ENCODE measurements at places on chromosomes 5 and 9. TPM values are rescaled to one million over a fixed set of nuclear protein-coding genes. Genes with fewer than 3 reads are reported as not detected.

The TAF11L10 gene
- not detected for total RNA-seq

The HK3 gene
- 1.3 TPM for total RNA-seq

The CDX1 gene
- not detected for total RNA-seq

The DMRT3 gene
- total RNA-seq = not detected

The SCGB3A2 gene
- not detected for total RNA-seq

The SLC1A3 gene
- 1.9 TPM for total RNA-seq

The CDH12 gene
- not detected for total RNA-seq

The CCL27 gene
- not detected for total RNA-seq

The TRIM7 gene
- 2.6 TPM for total RNA-seq

The ZDHHC11B gene
- 2.0 TPM for total RNA-seq

Data from activated naive CD8-positive, alpha-beta T cell treated with anti-CD3 and anti-CD28 coated beads, Interleukin-2, amount 10 ng/mL, durations not matched to agents 7 days and 5 days (primary cell).